ENCODE measurements at places on chromosomes 16 and 17.

DNA sequence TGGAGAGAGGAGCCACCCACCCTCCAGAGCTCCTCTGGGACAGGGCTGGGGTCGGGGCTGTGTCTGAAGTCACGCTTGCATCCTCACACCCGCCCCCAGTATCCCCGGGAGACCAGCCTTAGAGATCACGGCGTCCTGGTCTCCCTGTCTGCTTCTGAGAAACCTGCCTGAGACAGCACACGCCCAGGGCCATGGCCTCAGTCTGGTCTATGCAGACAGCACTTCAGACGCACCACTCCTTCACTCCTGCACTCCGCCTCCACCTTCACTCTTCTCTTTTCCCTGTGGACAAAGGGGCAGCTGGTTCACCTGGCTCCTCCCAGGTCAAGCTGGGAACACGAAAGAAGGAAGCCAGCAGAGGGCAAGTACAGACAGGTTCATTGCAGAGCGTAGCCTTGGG is 248.0 kb upstream of the GSE1 start:
- no peak for DNase-seq

GRCh38 chr16:50598256-50598894 is 50.2 kb downstream of the NKD1 start:
- no peak for DNase-seq

DNA sequence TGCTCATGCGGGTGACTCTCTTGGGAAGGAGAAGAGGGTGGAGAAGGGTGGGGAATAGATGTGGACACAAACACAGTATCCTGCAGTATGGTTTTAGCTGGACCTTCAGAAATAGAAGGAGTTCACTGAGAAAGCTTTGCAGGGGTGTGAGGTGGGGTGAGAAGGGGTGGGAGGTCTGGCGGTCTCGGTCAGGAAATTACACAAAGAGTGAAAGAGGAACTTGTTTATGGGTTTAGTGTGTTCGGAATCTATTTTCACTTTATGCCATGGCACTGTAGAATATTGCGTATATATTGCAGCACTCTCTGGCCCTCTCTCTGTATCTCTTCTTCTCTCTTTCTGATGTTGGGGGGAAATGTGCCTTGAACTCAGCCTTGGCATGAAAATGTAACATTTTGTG is 148.2 kb upstream of the GOT2 start:
- no peak for DNase-seq

DNA sequence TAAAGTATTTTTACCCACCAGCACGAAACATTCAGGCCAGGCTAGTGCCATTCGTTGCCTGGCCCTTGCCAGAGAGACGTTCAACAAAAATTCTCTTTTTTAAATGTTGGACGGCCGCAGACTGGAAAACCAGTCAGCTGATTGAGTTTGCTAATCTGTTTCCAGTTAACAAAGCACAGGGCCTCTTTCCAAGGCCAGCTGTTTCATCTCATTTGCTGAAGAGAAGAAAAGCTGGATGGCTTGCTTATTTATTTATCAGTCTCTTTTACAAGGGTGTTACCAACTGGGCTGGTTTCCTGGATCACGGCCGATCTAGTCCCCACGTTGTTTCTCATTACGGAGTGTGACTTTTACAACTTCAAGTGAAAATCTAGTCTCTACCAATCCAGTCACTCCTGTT is 418.7 kb upstream of the DYNLRB2 start:
- no peak for DNase-seq

All from activated gamma-delta T cell (primary cell).